ENCODE measurements at places on chromosomes 1 and 21. TPM values are rescaled to one million over a fixed set of nuclear protein-coding genes. Genes with fewer than 3 reads are reported as not detected.
A peak's percentile ranks its signal among the peaks of the same experiment; 100 is the strongest.

Gene ATP6V1G3
- not detected for total RNA-seq

DNA sequence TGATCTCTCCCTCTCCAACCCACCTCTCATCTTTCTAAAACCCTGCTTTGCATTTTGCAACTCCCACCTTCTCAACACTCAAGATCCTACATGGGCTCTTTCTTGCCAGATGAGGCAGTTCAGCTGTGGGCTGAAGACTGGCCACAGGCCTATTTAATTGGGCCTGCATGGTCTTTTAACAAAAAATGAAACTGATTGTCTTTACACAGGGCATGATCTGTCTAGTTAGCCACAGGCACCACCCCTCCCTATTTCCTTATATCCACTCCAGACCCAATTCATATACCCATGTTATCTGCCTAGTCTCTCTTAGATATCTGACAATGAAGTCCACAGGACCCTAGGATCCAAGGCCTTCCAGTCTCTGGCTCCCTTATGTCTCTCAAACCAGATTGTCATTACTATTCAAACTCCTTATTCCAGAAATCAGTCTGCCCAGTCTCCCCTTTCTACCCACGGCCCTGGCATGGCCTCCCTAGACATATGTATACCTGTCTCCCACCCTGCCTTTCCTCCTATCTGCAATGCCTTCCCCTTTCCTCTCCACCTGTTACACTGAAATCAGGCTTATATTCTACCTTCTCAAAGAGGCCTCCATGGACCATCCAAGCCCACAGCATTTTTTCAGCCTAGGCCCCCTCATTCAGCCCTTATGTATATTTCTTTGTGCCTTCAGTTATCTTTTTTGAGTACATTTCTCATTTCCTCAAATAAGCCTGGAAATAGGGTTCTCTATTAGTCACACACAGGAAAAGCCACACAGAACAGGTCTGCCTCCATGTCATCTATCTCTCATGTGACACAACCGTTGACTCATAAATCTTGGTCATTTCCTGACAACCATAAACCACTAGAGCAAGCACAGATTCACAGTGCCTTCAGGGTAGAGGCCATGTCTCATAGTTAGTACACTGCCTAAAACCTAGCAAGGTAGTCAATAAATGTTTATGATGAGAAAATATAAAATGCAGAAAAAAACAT lies 39.0 kb downstream of the LPAR3 start:
- DNase-seq = peak; percentile 87

- peak; percentile 95 for DNase-seq
These were observed 119.2 kb downstream of the ITSN1 start for GRCh38 chr21:33761441-33762036.

Gene CFHR1
- total RNA-seq = not detected

- no peak for DNase-seq
These were observed 154.2 kb downstream of the ZNF326 start for GRCh38 chr1:90149101-90149500.

Gene DYNLT4
- 0.62 TPM for total RNA-seq

DNA sequence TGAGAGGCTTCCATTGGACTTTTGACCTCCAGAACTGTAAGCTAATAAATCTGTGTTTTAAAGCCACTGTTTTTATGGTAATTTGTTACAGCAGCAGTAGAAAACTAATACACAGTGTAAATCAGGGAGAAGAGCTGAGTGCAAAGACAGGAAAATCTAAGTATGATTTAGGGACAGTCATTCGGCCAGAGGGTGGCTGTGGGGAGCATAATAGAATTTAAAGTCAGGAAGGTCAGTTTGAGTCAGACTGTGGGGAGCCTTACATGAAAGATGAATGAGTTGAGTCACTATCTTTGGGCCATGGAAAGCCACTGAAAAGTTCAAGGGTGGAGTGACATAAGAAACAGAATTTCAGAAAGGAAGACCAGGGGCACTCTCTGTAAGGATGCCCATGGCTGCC lies 52.4 kb upstream of the SSX2IP start:
- no peak for DNase-seq

GRCh38 chr1:97245682-97246081 lies 524.1 kb downstream of the PTBP2 start:
- no peak for DNase-seq

- no peak for DNase-seq
These were observed 67.1 kb downstream of the MAST2 start for GRCh38 chr1:45870500-45870899.

- DNase-seq = no peak
These were observed 22.0 kb downstream of the PARS2 start for GRCh38 chr1:54742282-54742681.

Gene SPRTN
- total RNA-seq = 16.1 TPM

GRCh38 chr1:27031235-27032118 lies 18.8 kb upstream of the TENT5B start:
- peak; percentile 87 for DNase-seq

- no peak for DNase-seq
These were observed 298.3 kb downstream of the GPATCH2 start for GRCh38 chr1:217332431-217333065.

Gene CFAP45
- total RNA-seq = 2.1 TPM

DNA sequence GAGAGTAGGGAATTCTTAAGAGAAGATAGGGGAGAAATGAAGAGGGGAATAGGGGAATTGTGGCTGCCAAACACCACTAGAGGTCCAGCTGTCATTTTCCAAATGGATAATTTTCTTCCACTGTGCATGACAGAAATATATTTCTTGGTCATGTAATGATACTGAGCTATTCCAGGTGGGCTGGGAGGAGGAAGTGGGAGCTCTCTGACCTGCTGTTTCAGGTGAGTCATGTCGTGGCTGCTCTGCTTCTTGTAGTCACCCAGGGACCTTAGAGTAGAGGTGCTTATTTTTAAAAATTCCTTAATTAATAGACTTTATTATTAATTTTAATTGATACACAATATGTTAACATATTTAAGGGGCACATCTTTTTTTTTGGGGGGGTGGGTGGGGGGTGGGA lies 11.9 kb downstream of the PDE4B start:
- DNase-seq = no peak

Gene C1QA
- total RNA-seq = not detected

GRCh38 chr1:6969762-6970161 lies 184.5 kb downstream of the CAMTA1 start:
- no peak for DNase-seq

DNA sequence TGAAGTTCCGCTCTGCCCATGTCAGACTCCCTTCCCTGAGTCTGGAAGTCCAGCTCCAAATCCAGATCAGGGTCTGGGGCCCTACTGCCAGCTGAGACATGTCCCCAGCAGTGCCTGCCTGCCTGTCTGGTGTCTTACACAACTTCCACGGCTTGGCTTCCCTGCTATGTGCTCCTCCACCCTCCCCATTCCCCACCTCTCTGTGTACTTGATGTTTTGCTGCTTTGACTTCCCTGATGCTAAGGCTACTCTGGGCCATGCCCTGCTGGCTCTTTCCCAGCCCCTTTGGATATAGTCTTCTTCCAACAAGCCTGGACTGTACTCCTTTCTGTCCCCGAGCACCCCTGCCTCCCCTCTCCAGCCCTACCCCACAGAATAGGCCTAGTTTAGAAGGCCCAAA lies 7.3 kb downstream of the GJA5 start:
- DNase-seq = no peak

DNA sequence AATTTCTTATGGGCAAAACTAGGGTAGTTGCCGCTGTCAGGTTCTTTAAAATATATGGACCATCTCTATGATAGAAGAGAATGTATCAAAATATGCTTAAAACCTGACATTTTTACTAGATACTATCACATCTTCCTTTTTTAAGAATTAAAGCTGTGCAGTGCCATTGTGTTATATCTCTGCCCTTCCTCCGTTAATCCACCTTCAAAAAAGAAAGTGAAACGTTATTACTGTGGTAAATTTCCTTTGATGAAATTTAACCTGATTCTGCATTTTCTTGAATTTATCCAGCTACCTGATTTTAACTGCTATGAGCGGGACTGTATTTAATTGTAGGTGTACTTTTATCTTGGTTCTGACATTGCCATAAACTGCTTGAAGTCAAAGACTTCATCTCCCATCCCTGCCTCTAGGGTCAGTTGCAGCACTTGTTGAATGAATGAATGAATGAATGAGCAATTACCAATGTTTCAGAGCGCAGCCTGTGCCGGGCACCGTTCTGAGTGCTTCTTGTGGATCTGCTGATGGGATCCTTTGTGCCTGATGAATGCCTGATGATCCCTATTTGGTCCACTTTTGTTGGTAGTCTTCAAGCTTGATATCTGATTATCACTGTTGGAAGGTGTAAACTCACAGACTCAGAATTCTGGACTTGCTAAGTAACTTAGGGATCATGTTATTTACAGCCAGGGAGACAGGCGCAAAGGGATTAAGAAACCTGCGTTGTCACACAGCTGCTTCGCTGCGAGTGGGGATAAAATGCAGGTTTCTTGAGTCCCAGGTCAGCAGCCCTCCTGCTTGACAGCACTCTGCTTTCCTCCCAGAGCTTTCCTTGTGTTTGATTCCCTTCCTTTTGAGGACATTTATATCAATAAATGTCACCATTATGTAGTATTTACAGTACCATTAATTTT lies 30.1 kb downstream of the SMYD2 start:
- DNase-seq = no peak

Gene C1QTNF12
- 1.9 TPM for total RNA-seq

Gene RNF207
- 2.4 TPM for total RNA-seq

Gene LCK
- not detected for total RNA-seq
